Right forelimb (tissue), 1 donor: ENCODE measurements at places on chromosomes 12 and 14.

- no peak for DNase-seq
Observed at GRCh38 chr14:100944052-100944451, 40.5 kb upstream of the RTL1 start.

DNA sequence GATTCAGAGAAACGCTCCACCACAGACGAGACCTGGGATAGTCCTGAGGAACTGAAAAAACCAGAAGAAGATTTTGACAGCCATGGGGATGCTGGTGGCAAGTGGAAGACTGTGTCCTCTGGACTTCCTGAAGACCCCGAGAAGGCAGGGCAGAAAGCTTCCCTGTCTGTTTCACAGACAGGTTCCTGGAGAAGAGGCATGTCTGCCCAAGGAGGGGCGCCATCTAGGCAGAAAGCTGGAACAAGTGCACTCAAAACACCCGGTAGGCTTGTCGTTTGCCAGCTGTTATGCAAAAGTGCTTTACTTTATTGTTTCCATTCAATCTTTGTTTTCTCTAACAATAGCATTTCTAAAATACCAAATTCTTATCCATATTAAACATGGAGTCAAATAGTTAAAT, 287.3 kb downstream of the NAV3 start:
- DNase-seq = no peak

GRCh38 chr12:48016373-48017020, 12.2 kb upstream of the COL2A1 start:
- no peak for DNase-seq

DNA sequence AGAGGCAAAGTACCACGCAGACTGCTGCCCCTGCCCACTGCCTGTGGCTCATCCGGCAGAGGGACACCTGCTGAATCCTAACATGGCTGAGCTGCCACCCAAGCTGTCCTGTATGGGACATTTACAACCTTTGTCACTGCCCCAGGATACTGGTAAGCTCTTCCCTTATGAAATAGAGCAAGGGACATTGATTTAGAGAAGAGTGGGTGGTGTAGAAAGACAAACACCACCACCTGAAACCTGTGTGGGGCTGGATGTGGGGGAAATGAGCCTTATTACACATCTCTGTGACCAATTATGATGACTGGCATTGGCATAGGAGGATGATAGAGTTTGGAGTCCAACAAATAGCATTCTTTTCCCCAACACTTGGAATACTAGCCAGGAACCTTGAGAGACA, 81.2 kb upstream of the GZMB start:
- no peak for DNase-seq

GRCh38 chr12:2320841-2321240, 268.1 kb downstream of the CACNA1C start:
- DNase-seq = peak; percentile 30

GRCh38 chr12:130559806-130560205, 156.3 kb downstream of the RIMBP2 start:
- no peak for DNase-seq

DNA sequence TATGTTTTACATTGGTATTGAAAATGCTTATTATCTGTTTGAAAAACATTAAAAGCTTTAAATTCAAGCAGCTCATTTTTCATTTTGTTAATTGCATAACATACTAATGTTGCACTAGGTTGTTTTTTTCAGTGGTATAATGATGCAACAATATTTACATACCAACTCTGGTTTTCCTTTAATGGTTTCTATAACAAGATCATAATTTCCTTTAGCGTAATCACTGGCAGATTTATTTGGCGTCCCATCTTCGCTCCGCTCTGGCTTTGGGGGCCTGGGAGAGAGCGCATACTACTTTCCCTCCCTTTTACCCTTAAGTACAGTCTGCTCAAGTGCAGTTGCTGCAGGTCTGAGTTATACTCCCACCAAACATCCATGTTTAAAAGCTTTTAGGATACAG, 574.1 kb downstream of the PRKD1 start:
- no peak for DNase-seq

DNA sequence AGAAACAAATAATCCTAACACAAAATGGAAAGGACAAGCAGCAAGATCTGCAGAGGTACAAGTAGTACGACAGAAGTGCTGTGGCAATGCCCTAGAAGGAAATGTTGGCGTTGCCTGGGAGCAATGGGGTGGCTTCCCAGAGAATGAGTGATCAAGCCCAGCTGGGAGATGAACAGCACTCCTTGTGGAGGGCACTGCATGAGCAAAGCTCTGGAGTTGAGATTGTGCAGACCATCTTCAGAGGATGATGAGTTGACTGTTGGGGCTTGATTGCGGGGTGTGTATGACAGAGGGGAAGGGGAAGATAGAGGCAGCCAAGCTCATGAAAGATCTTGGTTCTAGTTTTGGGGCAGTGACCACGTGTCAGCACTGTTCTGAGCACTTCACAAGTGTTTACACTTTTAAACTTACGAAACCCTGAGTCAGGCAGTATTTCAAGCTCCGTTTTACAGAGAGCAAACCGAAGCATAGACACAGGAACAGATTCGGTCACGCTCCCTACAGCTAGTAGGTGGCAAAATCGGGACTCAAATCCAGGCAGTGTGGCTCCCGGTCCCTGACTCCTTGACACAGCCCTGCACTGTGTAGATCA, 127.2 kb upstream of the LHX5 start:
- DNase-seq = no peak

GRCh38 chr14:50371546-50371945, 25.1 kb downstream of the CDKL1 start:
- no peak for DNase-seq

- DNase-seq = no peak
Observed at GRCh38 chr14:52312931-52313355, 1.2 kb upstream of the PTGER2 start.

GRCh38 chr12:62006076-62006732, 254.0 kb upstream of the USP15 start:
- DNase-seq = no peak

- DNase-seq = no peak
Observed at GRCh38 chr14:103521951-103522563, 573 bp downstream of the CKB start.
